ENCODE measurements at places on chromosomes 3 and 15. TPM values are rescaled to one million over a fixed set of nuclear protein-coding genes. Genes with fewer than 3 reads are reported as not detected.

VGLL3 gene
- 0.01 TPM for total RNA-seq

RBMS3 gene
- total RNA-seq: not detected

GRCh38 chr15:31268911-31269784 lies 57.5 kb upstream of the KLF13 start:
- no peak for DNase-seq

GPR160 gene
- 14.0 TPM for total RNA-seq

- DNase-seq: no peak
These were observed 21.5 kb downstream of the CYFIP1 start for GRCh38 chr15:22958487-22959280.

GRCh38 chr15:70526221-70526973 lies 237.0 kb downstream of the UACA start:
- DNase-seq: no peak

- no peak for DNase-seq
These were observed 146.8 kb downstream of the SMAD6 start for GRCh38 chr15:66848686-66849392.

UPK1B gene
- not detected for total RNA-seq

KIF15 gene
- total RNA-seq: 33.8 TPM

IL20RB gene
- total RNA-seq: 0.22 TPM

LRRC2 gene
- 0.27 TPM for total RNA-seq

GRCh38 chr15:77889009-77889806 lies 188.3 kb downstream of the TBC1D2B start:
- DNase-seq: no peak

GRCh38 chr3:38985981-38986380 lies 65.8 kb downstream of the SCN11A start:
- no peak for DNase-seq

DNA sequence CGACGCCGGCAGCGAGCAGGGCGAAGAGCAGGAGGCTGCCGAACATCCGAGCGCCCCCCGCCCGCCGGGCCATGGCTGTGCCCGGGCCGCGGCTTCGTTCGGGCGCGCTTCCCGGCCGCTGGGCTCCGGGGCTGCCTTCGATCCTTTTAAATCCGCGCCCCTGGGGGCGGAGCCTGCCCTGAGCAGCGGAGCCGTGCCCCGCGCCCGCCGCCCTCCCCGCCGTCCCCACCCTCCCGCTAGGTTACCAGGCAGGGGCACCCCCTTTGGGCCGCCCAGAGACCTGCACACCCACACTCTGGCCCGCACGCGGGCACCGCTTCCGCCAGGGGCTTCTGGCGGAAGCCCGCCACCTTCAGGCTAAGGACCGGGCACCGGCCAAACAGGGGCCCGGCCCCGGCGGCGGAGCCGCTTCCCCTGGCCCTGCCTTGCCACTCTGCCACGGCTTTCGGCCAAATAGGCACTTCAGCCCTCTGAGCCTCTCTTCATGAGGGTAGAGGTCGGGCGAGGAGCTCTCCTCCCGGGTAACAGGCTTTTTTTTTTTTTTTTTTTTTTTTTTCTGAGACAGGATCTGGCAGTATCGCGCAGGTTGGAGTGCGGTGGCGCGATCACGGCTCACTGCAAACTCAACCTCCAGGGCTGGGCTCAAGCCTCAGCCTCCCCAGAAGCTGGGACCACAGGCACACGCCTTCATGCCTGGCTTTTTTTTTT lies at the start of gene NMB:
NMB (minus strand) TSS at position 120 of the 708 bp plus-strand sequence; CDS start at position 73, 47 bp downstream.
- DNase-seq: peak; percentile 81

DNA sequence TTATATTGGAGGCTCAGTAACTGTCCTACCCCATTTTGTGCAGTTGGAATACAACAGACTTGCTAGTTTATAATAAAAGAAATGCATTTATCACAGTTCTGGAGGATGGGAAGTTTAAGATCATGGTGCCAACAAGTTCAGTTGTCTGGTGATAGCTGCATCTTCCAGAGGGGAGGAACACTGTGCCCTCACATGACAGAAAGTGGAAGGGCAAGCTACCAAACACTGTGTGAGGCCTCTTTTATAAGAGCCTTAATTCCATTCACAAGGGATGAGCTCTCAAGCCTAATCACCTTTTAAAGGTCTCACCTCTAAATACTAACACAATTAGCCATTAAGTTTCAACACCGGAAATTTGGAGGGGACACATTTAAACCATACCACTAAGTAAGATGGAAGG lies 1073.9 kb downstream of the PLOD2 start:
- no peak for DNase-seq

- no peak for DNase-seq
These were observed 52.4 kb downstream of the EIF4E3 start for GRCh38 chr3:71672807-71673206.

DNA sequence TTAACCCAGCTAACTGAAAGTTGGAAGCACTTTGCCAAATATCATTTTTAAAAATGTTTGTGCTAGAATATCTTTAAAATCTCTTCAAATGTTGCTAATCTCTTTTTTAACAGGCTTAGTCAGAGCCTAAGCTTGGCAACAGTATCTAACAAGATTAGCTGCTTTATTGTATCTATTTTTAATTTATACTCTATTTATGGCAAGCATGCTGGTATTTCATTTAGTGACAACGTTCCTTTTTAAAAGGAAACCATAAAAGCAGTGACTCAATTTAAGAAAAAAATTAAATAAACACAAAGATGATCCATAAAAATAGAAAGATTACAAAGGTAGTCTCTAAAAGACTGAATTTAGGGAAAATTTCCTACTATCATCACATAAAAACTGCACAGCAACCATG lies 40.5 kb downstream of the SLC12A6 start:
- DNase-seq: no peak

CSPG4 gene
- 0.04 TPM for total RNA-seq

DNA sequence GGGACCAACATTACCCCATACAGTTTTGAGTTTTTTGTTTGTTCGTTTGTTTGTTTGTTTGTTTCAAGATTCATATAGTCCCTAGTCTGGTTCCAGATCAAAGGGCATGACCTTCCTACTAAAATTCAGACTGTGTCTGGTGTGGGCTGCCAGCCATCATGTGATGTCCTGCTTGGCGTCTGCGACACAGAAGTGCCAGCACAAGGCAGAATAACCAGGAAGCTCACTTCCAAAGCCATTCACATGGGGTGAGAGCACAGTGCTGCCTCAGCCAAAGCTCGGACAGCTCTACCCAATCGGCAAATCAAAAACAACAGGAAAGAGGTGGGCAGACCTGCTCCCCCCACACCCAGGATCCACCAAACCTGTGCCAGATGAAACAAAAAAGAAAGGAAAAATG lies 142.6 kb upstream of the THBS1 start:
- DNase-seq: no peak

DNA sequence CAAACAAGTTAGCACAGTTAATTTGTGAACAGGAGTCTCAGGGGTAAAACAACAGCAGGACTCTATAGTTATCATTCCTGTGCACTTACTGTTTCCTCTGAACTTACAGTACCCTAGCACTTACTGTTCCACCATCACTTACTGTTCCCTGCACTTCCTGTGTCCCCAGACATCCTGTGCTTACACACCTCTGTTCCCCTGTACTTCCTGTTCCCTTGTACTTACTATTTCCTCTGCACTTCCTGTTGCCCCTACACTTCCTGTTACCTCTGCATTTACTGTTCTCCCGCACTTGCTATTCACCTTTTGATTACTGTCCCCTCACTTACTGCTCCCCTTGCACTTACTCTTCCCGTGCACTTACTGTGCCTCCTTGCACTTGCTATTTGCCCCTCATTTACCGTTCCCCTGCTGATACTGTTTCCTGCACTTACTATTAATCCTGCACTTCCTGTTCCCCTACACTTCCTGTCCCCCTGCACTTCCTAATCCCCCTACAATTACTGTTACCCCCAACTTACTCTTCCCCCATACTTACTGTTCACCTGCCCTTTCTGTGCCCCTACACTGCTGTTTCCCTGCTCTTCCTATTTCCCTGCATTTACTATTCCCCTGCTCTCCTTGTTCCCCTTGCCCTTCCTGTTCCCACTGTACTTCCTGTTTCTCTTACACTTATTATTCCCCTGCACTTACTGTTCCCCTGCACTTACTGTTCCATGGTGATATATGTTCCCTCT lies 30.3 kb downstream of the TPRA1 start:
- DNase-seq: no peak

DNA sequence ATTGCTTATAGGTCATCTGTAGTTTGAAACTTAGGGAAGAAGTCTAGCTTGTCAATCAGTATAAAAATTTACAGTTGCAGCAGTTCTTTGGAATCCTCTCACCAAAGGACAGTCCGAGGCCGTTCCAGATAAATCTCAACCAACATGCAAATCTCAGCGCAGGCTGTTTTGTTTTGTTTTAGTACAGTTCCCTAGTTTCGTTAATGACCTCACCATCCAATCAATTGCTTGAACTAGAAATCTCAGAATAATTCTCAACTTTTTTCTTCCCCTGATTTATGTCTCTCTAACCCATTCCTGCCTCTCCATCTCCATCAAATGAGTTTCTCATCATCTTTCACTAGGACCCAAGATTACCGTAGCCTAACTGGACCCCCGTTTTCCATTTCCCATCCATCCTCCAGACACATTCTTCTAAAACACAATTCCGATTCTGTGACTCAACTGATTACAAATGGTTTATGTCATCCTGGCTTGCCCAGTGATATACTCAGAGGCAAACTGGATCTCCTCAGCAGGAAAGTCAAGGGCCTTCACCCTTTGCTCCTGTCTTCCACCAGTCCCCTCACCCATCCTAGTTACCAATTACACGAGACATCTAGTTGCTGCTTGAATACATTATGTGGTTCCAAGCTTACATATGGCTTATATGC lies 1.3 kb downstream of the SMCO1 start:
- DNase-seq: no peak

GRCh38 chr3:120648290-120648689 lies 33.7 kb downstream of the HGD start:
- no peak for DNase-seq

DNA sequence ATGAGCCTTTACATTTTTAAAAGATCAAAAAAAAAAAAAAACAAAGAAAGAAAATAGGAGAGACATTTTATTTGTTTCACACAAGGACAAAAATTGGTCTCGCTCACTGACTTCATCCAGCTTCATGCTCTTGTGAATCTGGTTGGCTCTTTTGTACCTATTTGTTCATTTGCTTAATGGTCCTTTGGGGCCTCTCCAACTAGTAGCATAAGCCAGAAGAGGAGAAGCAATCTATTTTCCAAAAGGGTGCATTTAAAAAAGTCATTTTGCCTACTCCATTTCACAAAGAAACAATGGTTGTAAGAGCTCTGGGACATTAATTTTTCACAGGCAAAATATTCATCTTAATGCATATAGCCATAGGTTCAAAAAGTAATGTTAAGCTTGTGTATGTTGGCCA lies 168.3 kb upstream of the ADAMTS9 start:
- DNase-seq: no peak

- no peak for DNase-seq
These were observed 260.6 kb downstream of the GOLGA6L6 start for GRCh38 chr15:20280933-20281463.

C3orf22 gene
- not detected for total RNA-seq

DNA sequence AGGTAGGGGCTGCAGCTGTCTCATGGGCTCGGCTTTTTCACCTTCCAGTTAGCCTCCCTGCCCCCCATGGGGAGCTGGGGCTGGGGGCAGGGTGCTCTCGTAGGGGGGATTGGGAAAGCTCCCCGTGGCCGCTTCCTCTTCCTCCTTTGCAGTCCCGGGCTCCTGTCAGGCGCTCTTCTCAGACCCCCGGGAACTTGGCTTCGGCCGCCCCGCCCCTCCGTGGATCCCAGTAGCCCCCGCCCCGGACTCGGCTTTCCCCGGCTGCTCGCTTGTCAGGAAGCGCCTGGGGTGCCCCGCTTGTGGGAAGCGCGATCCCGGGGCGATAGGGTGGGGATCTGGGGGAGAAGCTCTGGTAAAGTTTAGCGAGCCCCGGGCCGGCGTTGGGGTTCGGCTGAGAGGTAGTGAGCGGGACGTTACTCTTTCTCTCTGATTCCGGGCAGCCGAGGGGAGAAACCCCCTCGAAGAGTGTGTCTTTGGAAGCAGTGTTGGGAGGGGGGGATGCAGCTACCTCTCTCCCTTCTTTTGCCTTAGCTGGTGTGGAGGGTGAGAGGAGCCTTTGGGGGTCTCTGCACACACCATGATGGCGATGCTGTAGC lies 611 bp downstream of the PIAS1 start:
- peak; percentile 44 for DNase-seq

DNA sequence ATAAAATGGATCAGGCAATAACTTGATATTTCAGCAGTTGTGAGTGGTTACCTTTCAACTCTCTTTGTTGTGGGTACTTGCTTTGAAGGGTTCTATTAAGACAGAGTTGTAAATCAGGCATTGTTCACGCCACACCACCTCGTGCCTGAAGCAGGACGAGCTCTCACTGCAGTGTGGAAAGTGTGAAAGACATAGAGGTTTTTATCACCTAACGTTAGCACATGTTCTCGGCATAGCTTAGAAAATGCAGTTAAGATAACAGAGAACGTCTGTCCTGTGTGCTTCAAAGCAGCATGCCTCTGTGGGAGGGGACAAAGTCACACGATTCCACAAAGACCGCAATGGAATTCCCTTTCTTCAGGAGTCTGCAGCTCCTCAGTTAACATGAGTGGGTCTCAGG lies 7.8 kb downstream of the ADAMTS17 start:
- no peak for DNase-seq

DNA sequence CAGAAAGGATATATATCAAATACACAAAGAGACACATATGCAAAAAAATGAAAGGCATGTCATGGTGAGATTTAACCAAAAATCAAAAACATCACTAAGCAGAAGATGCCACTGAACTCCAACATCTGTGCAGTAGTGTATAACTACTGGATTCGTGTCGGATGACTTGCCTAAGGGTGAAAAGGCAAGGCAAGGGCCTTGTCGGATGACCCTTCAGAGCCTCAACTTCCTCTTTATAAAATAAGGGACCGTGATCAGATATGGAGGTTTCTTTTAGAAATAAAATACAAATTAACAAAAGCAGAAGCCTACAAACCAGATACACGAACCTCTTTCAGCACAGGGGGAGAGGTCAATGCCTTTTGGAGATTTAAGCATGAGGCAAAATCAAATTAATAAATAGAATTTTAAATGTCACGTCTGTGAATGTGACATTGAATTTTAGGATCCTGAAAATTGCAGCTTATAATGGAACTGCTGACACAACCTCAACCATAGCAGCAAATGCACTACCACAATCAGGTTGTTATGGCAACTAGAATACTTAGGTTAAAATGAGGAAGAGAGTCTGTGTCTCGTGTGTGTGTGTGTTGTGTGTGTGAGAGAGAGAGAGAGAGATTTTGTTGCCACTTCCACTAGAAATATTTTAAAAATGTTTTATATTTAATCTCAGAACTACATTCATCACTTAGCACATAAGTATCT lies 8.3 kb upstream of the CHRM5 start:
- no peak for DNase-seq

DNA sequence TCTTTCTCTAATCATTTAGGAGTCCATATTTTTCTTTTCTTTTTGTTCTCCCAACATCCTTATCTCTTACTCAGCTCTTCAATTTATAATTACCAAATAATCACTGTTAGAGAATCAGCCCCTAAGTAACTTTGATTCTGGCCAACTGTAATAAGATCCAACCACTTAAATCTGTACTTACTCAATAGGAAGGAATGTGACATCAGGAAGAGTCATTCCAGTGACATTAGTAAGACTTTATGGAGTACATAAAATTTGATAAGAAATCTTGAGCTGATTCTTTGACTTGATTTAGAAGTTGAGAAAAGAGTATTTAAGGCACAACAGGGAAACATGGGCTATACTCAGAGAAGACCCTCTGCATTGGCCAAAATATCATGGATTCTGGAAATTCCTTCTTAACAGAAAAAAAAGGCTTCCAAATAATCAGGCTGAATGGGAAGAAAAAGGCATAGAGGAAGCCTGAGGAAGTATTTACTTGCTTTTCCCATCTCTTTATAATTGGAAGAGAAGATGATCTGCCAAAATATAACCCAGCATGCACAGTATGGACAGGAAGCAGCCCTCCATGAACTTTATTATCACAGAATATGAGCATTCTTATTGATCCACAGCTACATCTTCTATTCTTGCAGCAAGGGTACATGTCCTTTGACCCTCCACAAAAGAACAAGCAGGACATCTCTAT lies 289.7 kb upstream of the TPRG1 start:
- DNase-seq: peak; percentile 24

Measured in HepG2 (cell line).